NCI-H1436 treated with DMSO at 0.1 percent for 48 hours (cell line): ENCODE measurements at places on chromosomes 11 and 22.

DNA sequence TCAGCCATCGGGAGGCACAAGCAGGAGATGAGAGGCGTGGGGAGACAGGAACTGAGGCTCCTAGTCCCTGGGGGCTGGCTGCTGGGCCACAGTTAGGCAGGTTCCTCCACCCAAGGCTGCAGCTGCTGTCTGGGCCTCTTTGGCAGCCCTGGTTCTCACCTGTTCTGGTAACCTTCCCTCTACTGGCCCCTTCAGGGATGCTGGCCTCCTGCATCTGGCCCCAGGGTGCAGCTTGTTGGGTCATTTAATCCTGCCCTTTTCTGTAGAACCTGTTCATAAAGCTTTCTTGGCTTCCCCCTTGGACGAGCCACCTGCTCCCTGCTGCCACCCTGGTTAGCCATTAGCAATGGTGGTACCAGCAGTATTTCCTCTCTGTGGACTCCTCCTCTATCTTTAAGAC, 5.5 kb downstream of the USH1C start:
- no peak for DNase-seq

DNA sequence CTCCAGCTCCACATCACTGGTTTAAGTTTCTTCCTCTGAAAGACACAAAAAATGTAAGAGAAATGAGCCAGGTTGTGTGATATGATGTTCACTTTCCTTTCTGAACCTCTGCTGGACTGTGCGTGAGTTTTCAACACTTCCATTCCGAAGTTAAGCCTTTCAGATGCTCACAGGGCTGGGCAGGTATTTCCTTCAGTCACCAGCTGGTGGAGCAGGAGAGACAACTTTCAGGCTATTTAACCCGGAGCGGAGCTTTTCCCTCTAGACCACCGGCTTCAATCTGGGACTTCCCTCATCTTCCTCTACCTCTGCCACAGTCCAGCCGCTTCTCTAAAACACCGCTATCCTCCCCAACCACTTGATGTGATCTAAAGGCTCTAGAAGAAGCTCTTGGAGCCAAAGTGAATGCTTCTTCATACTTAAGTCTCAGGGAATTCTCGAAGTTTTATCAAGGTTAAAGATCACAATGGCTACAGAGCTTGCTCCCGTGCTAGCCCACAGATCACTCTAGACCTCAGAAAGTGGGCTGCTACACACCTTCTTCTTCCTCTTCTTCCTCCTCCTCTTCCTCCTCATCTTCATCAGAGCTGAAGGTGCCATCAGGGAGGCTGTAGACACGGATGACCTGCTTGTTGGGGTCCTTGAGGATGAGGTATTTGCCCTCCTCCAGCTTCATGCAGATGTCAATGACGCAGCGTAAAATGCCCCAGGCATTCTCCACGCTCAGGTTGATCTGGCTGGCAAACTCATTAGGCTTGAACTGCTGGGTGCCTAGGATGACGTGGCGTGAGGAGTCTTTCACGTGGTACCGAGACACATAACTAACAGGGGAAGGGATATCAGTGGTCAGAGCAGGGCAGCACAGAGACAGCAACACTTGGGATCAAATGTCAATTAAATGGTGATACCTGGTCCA, 4.4 kb upstream of the FOXRED2 start:
- no peak for DNase-seq

DNA sequence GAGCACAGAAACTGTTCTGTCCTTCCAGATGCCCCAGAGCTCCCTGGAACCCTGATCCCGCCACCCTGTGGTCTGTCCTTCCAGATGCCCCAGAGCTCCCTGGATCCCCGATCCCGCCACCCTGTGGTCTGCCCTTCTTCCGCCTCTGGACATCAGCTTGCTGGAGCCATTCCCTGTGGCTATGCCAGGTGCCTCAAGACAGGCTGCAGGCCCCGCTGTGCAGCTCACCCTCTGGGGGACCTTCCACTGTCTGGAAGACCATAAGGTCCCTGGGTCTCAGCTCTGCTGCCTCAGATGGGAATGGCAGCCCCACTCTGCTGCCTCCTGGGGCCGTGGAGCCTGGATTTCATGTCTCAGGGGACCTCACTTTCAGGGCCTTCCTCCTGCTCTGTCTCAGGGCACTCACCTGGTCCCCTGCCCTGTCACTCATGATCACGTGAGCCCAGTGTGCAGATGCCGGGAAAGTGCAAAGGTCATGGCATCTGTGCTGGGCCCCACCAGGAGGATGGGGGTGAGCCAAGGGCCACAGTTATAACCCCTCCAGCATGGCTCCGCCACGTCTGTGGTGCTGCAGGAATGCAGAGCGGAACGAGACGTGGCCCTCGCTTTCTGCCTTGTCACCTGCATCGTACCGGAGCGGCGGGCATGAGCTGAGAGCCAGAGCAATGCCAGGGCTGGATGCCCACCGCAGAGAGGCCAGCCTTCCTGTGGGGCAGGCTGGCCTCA, 1520.7 kb downstream of the BRD1 start:
- DNase-seq: no peak

DNA sequence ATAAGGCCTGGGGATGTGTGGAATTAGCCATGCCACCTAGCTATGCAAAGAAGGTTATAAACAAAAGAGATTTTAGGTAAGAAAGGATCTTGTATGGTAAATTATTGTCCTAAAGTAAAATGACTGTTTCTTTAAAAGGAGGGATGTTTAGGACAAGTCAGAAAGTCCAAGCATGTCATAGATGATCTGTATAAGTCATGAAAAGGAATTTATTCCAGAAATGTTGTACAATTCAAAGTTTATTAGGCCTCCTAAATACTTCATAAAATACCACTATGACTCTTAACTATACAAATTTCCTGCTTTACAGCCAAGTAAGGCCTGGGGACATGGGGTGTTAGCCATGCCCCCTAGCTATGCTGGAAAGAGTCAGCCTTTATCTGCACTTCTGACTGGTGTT, 22.7 kb downstream of the OR5A2 start:
- no peak for DNase-seq

DNA sequence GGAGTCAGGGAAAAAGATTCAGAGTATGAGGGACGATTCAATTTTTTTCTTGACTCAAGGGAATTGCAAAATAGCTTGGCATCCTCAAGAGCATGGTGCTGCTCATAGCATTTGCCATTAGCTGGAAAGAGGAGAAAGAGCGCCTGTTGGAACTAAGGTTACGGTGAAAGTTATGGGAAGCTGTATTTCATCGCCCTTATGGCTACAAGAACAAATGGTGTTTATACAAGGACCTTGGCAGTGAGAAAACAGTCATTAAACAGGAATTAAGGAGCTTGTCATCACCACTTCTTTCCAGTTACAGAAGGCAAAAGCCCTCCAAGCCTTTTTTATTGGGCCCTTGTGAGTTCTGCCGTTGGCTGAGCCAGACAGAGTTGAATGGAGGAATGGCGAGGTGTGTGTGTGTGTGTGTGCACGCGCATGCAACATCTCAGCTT, 74.2 kb downstream of the ALX4 start:
- no peak for DNase-seq

- no peak for DNase-seq
Measured at GRCh38 chr22:24803064-24803542, 2.9 kb upstream of the SGSM1 start.

- DNase-seq: no peak
Measured at GRCh38 chr11:18452927-18453326, 2.7 kb upstream of the LDHAL6A start.

- DNase-seq: no peak
Measured at GRCh38 chr11:6623391-6624363, 4.5 kb upstream of the TPP1 start.

DNA sequence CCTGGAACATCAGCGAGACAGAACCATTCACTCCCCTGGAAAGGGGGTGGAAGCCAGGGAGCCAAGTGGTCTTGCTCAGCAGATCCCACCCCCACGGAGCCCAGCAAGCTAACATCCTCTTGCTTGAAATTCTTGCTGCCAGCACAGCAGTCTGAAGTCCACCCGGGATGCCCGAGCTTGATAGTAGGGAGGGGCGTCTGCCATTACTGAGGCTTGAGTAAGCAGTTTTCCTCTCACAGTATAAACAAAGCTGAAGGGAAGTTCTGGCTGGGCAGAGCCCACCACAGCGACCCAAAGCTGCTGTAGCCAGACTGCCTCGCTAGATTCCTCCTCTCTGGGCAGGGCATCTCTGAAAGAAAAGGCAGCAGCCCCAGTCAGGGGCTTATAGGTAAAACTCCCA, 764.8 kb upstream of the LUZP2 start:
- no peak for DNase-seq

DNA sequence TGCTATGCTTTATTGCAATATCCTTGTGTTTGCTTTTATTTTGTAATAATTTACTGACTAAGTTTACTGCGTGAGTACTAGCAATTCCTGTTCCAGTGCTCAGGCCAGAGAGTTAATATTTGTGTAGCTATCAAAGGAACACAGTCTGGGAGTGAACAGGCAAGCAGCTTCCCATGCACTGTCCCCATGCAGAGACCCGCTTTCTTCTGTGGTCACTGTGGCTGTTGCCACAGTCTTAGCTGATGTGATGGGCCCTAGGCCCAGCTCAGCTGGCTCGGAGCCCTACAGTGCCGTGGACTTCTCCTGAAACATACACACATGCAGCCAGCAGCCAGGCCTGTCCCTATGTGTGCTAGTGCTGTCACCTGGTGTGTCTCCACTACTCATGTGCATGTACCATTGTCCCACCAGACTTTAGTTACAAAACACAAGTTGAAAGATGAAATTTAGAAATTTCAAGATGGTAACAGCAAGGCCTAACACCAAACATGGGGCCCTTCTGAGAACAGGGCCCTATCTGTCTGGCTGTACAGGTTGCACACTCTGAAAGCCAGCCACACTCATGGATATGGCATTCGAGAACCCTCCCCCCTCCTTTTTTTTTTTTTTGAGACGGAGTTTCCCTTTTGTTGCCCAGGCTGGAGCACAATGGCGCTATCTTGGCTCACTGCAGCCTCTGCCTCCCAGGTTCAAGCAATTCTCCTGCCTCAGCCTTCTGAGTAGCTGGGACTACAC, 12.3 kb upstream of the SCUBE2 start:
- DNase-seq: no peak

GRCh38 chr11:73171436-73172161, 29.5 kb upstream of the FCHSD2 start:
- DNase-seq: no peak

GRCh38 chr11:86446163-86446923, 71.7 kb downstream of the CCDC81 start:
- no peak for DNase-seq

- DNase-seq: no peak
Measured at GRCh38 chr22:33126881-33127280, 68.7 kb upstream of the SYN3 start.

DNA sequence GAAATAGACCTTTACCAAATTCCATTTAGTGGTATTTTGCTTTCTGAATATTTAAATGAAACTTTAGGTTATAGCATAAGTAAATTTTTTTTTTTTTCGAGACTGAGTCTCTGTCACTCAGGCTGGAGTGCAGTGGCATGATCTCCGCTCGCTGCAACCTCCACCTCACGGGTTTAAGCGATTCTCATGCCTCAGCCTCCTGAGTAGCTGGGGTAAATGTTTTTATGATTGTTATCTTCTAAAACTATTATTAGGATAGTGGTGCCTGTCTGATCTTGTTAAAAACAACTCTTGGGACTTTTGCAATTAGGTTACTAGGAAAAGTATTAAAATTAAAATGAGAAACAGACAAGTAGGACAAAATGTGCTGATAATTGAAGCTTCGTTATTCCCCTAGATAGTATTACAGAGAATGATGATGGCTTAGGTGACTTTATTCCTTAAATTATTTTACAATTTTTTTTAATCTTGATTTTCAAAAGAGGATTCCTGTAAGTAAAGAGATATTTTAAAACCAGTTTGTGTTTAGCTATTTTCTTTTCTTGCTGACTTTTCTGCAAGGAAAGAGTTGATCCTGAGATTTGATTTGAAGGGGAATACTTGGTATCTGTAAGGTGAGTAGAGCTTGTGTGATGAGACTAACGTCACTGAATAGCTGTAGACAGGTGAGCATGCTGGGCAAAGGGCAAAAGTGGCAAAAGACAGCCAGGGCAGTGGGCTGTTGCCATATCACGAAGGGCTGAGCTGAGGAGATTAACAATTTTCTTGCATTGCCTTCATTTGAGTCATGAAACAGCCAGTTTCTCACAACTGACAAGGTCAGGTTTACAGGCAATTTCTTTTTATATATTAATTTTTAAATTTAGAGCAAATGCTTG, 20.8 kb downstream of the CRKL start:
- DNase-seq: no peak

DNA sequence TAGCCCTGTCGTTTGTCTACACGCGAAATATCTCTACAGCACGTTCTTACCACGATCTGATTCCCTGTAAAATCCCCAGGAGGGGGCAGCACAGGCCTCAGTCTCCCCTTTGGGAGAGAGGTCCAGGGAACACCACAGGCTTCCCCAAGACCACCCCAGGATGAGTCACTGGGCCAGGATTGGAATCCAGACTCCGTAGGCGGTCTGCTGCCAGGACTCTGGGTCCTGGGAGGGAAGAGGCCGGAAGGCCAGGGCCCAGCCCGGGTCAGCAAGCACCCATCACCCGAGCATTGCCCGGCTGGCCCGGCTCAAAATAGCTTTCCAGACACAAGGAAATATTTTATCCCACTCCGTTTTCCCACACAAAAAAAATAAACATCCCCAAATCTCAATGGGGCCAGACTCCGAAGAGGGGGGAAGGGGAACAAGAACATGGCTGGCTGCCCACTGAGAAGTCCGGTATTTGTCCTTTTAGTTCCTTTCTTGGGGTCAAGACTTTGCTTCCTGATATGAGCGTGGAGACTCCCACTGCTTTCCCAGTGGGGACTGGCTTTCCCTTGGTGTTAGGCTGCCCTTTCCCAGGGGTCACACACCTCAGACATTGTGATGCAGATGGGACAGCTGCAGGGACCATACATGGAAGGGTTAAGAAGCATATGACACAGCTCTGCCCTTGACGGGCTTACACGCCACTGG, 91.3 kb downstream of the LRRC32 start:
- no peak for DNase-seq

- no peak for DNase-seq
Measured at GRCh38 chr11:74956397-74957015, 7.4 kb downstream of the SPCS2 start.

GRCh38 chr11:94563176-94563847, 3.9 kb upstream of the PIWIL4 start:
- DNase-seq: no peak

DNA sequence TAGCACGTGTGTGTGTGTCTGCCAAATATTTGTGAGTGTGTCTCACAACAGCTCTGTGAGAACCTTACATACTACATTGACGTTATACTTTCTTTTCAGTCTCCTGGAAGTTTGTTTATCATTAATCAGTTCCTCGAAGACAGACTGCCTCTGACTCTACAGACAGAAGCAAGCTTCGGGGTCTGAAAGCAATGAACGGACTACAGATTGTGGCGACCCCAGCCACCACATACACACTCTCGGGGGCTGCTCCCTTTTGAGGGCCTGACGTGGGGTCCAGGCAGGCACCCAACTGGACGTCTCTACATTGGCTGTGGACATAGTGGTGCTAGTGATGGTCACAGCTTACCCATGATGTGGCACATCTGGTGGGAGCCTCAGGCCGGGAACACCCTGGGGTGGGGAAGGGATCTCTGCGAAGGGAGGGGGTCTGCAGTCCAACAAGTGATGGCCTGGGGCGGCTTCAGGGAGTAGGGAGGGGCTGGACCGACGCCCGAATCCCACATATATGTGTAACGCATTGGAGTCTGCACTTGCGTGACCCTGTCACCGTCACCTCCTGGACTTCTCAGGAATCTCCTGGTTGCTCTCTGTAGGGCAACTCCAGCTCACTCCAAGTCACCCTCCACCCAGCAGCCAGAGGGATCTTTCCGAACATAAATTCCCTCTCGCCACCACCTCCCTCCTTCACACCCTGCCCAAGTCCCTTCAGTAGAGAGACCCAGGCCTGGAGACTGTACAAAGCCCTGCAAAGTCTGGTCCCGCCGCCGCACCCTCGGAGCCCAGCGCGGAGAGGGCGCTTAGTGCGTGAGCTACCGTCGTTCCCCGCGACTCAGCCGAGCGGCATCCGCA, 30.4 kb upstream of the TRIM29 start:
- no peak for DNase-seq

- no peak for DNase-seq
Measured at GRCh38 chr11:131710511-131710910, 340.1 kb downstream of the NTM start.
